Endothelial cell of umbilical vein (primary cell): ENCODE measurements at places on chromosomes 3 and 15.

DNA sequence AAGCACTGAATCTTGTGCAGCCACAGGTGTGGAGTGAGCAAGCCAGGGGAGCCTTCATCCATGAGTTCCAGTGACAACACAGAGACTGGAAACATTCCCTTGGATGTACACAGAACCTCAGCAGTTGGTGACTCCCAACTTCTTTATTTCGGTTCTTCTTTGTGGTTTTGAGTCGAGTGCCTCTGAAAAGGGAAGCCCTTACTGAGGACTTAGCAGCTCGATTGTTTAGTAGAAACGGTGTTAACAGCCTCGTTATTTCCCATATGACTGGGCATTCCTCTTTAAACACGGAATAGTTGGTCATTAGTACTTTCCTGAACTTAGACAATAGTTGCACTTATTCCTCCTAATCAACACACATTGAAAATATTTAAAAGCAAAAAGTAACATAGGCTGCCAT lies 7.7 kb downstream of the SLCO3A1 start:
- DNase-seq: no peak

DNA sequence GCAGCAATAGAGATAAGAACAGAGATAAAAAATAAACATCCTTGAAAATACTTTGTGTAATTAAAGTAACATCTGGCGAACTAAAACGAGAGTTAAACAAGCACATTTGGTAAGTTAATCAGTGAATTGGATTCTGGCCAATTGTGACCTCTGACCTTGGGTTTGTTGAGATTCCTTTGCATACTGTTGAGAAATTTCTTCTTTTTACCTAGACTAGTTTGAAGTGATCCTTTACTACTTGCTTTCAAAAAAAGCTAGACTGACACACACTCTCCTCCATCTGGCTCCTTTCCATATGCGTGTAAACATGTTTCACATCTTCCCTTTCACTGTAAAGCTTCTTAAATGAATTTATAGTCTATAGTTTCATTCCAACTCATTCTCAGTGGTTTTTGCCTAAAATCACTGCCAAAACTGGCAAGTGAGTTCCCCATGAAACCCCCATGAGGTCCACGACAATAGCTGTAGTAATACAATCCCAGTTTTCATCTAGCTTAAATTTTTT lies 17.3 kb upstream of the GBE1 start:
- DNase-seq: peak; percentile 14

DNA sequence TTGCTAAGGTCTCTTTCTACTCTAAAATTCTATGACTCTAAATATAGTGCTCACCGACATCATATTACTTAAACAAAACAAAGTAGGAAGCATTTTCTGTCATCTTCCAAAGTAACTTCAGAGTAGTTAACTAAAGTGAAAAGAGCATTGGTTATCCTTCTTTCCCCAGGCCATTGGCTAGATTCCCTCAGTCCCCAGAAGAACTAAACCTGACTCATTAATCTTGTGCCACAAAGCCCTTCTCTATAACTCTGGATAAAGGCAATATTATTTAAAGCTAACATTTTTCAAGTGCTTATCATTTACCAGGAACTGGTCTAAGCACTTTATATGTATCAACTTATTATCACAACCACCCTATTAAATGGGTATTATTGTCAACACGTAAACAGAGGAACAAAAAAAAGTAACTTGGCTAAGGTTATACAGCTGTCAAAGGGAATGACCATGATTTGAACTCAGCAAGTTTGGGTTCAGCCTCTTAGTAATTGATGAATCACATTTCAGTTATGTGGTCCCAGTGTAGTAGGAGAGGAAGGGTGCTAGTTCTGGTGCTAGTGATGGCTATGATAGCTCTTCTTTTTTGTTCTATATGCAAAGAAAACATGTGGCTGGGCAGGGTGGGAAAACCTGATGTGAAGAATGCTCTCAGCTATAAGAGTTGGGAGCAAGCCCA lies 304.9 kb downstream of the FGF12 start:
- DNase-seq: peak; percentile 27

GRCh38 chr3:3666664-3667063 lies 132.6 kb upstream of the LRRN1 start:
- DNase-seq: no peak

GRCh38 chr3:10810376-10810775 lies 5.7 kb upstream of the SLC6A11 start:
- no peak for DNase-seq
